GM20000 (cell line): ENCODE measurements at places on chromosomes 16 and 17.

GRCh38 chr16:2842340-2843000 lies 12.4 kb downstream of the ZG16B start:
- peak; percentile 72 for DNase-seq

DNA sequence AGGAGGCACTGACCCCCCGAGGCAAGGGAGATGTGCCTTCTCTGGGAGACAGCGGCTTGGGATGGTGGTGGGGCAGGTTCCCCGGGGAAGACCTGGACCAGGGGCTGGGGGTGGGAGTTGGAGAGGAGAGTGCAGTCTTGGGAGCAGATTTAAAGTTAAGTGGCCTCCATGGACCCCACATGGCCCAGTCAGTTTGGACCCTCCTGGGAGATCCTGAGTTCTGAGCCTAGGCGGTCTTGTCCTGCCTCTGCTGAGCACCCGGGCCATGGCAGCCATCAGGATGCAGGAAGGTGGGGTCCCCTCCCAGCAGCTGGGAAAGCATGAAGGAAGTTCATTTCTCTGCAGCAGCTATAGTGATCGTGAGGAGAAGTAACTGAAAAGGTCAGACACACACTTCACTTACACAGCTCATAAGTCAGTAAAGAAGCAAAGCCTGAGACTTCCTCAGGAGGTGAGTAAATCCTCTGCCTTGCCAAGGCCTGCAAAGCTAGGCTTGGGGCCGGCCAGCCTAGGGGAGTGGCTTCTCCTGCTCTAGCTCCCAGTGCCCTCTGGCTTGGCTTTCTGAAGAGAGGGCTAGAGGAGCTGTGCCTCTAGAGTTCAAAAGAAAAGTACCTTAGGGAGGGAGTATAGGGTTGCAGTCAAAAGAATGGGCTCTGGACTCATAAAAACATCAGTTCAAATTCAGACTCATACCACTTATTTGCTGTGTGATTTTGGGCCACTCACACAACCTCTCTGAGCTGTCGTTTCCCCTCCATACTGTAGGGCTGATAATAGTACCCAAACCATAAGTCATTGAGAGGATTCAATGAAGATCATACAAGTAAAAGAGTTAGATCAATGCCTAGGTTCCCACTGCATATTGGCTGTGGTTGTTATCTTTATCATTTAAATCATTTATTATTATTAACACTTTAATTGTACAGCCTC lies 31.0 kb upstream of the C16orf78 start:
- DNase-seq: no peak

DNA sequence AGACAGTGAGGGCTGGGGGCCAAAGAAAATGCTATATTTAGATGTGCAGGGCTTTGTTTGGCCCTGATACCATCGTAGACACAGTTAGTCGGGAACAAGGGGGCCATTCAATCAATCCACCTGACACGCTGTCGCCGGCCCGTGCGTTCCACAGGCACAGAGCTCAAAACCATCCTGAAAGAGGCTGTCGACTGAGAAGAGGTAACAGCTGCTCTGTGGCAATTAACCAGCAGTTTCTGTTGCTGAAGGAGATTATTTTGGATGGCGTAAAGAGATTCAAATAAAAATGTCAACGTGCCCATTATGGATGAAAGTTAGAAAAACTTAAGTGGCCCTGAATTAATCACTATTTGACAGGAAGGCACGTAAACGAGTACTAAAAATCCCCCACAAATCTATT lies 276.2 kb upstream of the IRX5 start:
- no peak for DNase-seq

GRCh38 chr17:44792276-44792675 lies 33.5 kb downstream of the ADAM11 start:
- no peak for DNase-seq

GRCh38 chr17:3657874-3658783 lies 10.2 kb downstream of the TAX1BP3 start:
- DNase-seq: no peak

DNA sequence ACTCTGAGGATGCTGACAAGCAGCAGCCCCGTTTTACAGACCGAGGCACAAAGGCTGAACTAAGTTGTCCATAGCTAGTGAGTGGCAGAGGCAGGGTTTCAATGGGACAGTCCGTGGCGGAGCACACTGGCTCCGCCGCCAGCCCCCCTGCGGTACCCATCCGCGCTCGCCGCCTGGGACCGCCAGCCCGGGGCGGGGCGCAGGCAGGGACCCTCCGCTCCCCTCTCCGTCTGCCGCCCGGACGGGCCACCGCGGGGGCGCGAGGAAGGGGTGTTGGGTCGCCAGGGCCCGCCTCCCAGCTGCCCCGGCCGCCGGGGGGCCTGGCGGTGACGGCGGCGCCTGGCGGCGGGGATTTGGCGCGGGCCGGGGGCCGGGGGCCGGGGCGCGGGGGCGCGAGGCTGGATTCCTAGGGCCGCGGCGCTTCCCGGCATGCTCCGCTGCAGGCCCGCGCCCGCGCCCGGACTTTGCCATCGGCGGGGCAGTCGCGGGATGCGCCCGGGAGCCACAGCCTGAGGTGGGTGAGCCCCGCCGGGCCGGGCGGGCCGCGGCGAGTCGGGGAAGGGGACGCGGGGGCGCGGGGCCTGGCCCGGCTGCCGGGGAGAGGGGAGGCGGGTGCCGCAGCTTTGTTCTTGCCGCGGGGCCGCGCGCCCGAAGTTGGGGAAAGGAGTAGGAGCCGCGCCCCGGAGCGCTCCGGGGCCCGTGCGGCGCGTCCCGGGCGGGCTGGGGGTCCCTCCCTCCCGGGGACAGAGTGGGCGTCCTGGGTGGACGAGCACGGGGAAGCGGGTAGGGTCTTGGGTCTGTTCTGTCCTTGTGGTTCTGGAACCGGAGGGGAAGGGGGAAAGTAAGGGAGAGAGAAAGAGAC lies at the start of gene TMEM98:
TMEM98 (plus strand) TSS at position 430 of the 862 bp plus-strand sequence. CDS start 3,376 bp downstream, outside the sequence.
- DNase-seq: peak; percentile 45

DNA sequence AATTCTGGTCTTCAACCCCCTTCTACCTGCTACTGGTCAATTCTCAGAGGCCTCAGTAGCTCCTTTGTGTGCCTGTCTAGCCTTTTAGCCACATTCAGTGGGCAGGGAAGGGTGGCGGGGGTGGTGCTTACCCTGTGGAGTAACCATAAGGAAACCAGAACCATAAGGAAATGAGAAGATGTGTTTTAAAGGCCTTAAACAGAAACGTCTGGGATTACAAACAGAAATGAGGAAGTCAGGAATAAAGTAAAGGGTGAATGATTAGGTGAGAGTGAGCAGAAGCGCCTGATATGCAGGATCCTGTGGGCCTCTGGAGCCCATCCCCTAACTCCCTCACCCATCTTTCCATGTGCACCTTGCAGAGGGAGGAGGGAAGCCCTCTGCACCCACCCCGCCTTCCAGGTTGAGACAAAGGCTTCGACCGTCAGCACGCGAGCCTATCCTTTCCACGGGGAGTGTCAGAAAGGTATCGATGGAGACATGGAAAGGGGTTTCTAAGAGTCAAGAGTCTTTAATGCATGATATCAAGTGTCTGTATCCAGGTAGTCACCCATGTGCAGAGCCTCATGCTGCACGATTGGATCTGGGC lies 20.4 kb downstream of the KIAA0513 start:
- no peak for DNase-seq

GRCh38 chr17:7862692-7863437 lies 5.1 kb downstream of the CYB5D1 start:
- DNase-seq: no peak

DNA sequence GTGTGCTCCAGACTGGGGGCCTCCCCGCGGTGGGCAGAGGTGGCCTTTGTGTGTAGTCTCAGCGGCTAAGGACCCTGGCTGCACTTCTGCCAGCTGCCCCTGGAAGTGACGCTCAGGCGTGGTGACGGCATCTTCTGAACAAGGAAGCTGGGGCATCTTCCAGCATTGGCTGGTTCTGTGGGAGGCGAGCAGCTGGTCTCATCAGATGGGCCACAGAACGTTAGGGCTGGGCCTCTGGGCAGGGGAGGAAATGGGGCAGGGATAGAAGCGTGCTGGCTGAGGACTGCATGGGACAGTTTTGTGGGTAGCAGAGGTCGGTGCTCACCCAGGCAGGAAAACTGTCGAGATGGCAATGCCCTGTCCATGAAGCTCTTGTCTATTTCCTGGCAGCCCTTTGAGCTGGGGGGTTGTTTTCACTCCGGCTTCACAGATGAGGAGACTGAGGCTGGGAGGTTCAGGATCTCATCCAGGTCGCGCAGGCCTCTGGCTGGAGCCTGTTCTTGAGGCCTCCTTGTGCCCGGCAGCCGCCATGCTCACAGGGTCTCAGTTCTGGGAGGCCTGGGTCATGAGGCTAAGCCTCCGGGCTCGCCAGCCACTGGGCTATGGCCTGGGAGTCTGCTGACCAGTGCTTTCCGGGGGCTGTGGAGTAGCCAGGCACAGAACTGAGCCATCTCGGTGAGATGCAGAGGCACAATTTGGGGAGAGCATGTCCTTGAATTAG lies 16.3 kb downstream of the IRF8 start:
- DNase-seq: no peak
